Amygdala (tissue), 56 donors: ENCODE measurements at places on chromosomes 7 and 10.
A peak's percentile ranks its signal among the peaks of the same experiment; 100 is the strongest.

DNA sequence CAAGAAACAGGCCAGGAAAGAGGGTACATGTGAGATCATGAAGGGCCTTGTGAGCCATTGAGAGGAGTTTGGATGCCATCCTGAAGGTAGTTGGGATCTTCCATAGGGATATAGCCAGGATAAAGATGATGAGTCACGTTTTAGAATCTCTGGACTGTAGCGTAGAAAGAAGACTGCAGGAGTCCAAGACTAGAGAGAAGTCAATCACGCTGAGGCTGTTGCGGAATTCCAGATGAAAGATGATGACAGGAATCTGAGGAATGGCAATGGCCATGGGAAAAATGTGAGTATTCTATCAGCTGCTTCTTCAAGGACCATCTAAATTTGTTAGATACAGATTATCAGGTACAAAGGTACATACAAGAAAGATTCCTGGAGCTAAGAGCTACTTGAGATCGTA, 711.3 kb downstream of the GRM8 start:
- no peak for DNase-seq

DNA sequence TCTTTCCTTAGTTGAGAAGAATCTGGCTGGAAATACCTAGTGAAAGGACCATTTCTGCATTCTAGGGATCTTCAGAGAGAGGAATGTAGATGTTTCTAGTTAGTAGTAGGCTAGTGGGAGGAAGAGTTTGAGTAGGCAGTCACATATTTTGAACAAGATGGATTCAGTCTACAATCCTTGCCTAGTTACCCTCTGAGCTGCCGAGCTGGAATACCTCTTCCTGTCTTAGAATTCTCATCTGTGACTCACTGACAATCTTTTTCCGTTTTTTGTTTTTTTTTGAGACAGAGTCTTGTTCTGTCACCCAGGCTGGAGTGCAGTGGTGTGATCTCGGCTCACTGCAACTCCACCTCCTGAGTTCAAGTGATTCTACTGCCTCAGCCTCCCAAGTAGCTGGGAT, 30.7 kb upstream of the PLPP4 start:
- no peak for DNase-seq

- DNase-seq, result no peak
Measured at GRCh38 chr10:104202231-104202630, 29.9 kb downstream of the CFAP43 start.

GRCh38 chr7:18526368-18526878, 30.9 kb downstream of the HDAC9 start:
- no peak for DNase-seq

DNA sequence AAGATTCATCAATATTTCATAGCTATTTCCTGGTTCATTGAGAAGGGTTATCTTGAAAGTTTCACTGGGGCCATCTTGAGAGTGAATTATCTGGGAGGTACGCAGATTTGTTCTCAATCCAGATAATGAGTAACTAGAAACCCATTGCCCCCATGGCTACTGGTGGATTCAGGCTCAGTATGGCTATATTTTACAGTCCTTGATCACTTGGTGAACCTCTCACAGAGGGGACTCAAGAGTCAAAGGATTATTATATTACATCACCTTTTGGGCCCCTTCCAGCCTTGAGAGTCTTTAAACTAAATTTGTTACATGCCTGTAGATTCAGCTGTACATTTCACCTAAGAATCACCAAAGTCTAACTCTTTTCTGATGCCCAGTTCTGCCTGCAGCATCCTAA, 11.6 kb downstream of the NKX2-3 start:
- no peak for DNase-seq

- DNase-seq, result peak; percentile 14
Measured at GRCh38 chr7:11212080-11212711, 238.5 kb downstream of the PHF14 start.

DNA sequence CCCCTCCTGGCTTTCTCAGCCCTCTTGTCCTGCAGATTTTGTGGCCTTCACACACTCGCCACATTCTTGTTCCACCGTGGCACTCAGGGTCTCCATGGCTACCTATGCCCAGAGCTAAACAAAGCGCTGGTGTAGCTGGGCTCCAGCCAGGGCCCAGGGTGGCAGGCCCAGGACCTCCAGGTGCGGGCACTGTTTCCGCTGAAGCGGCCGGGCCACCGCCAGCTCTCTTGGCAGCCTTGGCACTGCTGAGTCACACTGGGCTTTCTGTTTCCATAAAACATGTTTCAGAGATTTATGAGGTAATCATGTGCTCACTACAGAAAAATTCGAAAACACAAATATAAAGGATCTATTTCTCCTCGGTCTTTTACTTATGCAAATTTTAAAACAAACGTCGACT, 51.3 kb downstream of the AOC1 start:
- peak; percentile 72 for DNase-seq

DNA sequence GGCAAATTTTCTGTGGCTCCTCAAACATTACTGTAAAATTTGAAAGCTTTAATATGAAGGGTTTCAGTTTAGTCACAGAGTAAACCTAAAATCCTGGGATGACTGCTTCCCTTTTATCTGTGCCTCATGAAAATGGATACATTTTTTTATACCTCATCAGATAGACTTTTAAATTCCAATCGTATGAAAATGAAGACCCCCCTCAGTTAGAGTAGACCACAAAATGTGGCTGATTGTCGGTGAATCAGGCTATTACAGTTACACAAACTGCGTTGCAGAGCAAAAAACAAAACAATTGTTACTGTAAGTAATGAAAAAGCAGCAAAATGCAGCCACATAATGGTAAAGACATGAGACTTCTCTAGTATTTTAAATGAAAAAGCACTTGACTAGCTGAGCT, 296.2 kb downstream of the CNTNAP2 start:
- DNase-seq, result no peak

GRCh38 chr10:71643904-71644303, 75.7 kb downstream of the C10orf105 start:
- DNase-seq, result no peak

GRCh38 chr7:100080907-100081534, 502 bp downstream of the ZNF3 start:
- DNase-seq, result no peak

- no peak for DNase-seq
Measured at GRCh38 chr10:10213237-10213636, 804.4 kb upstream of the CELF2 start.

DNA sequence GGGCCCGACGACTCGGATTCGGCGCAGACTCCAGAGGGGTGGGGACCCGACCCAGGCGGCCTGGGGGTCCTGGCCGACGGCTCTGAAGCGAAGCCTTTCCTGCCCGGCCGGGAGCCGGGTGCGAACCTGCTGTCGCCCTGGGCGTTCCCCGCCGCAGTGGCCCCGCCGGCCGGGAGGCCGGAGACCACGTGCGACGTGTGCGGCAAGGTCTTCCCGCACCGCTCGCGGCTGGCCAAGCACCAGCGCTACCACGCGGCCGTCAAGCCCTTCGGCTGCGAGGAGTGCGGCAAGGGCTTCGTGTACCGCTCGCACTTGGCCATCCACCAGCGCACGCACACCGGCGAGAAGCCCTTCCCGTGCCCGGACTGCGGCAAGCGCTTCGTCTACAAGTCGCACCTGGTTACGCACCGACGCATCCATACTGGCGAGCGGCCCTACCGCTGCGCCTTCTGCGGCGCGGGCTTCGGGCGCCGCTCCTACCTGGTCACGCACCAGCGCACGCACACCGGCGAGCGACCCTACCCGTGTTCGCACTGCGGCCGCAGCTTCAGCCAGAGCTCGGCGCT, 15.4 kb downstream of the ZNF316 start:
- DNase-seq, result no peak

GRCh38 chr10:117300671-117301070, 59.8 kb downstream of the SLC18A2 start:
- no peak for DNase-seq

DNA sequence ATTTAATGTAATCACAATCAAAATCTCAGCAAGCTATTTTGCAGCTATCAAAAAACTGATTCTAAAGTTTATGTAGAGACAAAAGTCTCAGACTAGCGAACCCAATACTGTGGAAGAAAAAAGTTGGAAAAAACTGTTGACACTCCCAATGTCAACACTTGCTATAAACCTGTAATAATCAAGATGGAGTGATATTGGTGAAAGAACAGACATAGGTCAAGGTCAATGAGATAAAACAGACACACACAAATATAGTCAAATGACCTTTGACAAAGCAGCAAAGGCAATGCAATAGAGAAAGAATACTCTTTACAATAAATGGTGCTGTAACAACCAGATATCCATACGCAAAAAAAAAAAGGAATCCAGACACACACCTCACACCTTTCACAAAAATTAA, 84.5 kb downstream of the ATE1 start:
- DNase-seq, result no peak

DNA sequence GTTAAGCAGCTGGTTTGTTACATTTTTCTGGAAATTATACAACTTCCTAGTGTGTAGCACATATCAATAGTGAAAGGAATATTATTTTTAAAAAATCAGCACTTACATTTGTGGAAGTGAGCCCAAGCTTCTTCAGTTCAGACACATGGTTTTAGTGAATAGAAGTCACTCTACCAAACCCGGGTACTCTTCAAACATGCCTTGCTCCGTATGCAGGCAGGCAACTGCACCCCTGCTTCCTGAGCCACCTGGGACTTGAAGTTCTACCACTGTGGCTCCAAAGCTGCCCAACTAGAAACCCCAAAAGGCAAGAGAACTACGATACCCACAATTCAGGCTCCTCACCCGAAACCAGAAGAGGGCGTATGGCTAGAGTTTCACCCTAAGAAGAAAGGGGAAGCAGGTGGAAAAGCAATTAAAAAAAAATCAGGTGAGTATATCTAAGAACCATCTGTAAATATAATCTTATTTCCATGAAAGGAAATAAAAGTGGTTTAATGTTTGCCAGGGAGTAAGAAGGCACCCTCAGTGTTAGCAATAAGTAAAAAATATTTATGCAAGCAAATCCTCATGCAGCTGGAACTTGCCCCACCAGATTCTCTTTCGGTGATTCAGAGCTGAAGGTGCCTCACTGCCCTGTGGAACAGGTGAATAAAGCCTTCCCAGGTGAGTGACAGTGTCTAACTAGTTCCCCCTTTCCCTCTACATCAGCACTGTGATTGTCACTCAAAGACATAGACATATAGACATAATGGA, at the start of gene MACC1:
MACC1 (minus strand) TSS at position 192 of the 756 bp plus-strand sequence. CDS start 55,522 bp downstream, outside the sequence.
- no peak for DNase-seq

DNA sequence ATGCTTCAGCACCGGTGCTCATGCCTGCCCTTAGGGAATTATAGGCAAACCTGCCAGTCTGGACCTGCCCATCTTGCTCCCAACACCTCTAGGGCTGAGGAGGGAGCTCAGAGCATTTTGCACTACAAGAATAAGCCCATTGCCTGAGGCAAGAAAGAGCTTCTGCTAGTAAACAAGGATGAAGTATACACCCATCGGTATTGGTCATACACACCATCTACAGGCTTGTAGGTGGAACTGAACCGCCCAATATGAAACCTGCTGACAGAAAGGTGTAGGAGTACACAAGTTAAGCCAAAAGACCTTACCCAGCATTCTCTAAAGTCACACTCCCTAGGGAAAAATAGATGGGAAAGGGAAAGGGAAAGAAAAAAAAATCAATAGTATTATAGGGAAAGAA, 957.0 kb upstream of the LRRTM3 start:
- no peak for DNase-seq

- no peak for DNase-seq
Measured at GRCh38 chr7:57821438-57822382, 371.7 kb downstream of the ZNF716 start.

GRCh38 chr7:155357573-155358041, 59.9 kb downstream of the INSIG1 start:
- DNase-seq, result no peak

GRCh38 chr7:115417662-115418061, 495.8 kb downstream of the MDFIC start:
- DNase-seq, result no peak

DNA sequence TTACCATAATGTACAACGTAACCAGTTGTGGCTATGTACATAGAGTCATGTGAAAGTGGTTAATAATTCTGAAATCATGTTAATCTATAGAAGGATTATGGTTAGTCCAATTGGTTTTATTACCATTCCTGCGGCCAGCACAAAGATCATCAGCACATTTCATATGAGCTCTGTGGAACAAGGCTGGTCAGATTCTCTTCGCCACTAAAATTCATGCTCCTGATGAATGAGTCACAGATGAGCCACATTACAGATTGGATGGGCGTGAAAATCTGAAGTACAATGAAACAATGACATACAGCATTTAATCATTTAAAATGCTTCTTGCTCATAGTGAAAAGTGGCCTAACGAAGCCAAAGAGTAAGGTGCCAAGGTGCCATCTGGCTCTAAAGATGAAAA, 716.2 kb upstream of the PHF14 start:
- no peak for DNase-seq

- DNase-seq, result no peak
Measured at GRCh38 chr7:129176916-129177710, 11.3 kb upstream of the SMO start.

DNA sequence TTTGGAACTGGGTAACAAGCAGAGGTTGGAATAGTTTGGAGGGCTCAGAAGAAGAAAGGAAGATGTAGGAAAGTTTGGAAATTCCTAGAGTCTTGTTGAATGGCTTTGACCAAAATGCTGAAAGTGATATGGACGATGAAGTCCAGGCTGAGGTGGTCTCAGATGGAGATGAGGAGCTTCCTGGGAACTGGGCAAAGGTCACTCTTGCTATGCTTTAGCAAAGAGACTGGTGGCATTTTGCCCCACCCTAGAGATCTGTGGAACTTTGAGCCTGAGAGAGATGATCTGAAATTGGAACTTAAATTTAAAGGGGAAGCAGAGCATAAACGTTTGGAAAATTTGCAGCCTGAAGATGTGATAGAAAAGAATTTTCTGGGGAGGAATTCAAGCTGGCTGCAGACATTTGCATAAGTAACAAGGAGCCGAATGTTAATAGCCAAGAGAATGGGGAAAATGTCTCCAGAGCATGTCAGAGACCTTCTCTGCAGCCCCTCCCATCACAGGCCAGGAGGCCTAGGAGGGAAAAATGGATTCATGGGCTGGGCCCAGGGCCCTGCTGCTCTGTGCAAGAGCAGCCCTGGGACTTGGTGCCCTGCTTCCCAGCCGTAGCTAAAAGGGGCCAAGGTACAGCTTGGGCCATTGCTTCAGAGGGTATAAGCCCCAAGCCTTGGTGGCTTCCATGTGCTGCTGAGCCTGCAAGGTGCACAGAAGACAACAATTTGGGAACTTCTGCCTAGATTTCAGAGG, 3.6 kb downstream of the PDSS1 start:
- DNase-seq, result no peak

- no peak for DNase-seq
Measured at GRCh38 chr7:150936018-150936417, 42.1 kb downstream of the KCNH2 start.

DNA sequence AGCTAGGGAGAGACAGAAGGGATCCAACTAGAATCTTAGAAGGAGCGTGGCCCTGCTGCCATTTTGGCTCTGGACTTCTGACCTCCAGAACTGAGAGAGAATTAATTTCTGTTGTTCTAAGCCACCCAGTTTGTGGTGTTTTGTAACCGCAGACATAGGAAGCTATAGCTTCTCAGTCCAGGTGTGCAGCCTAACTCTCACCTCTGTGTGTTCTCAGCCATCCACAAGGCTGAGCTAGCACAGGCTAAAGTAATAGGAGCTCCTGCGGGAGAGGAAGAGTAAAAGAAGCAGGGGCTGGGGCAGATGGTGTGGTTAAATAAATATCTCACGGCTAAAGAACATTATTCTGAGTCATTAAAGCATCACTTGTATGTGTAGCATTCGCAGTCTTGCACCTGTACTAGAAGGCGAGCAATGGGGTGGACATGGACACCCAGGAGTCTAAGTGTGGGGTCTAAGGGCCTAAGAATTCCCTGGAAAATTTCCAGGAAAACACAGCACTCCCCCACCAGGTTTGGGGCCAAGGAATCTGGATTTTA, 94.1 kb downstream of the AOAH start:
- DNase-seq, result no peak

- no peak for DNase-seq
Measured at GRCh38 chr10:132265890-132266496, 41.8 kb downstream of the STK32C start.

GRCh38 chr7:129831424-129832058, 121.2 kb downstream of the UBE2H start:
- no peak for DNase-seq
